Endothelial cell of umbilical vein (primary cell): ENCODE measurements at places on chromosomes 7 and 10. TPM values are rescaled to one million over a fixed set of nuclear protein-coding genes. Genes with fewer than 3 reads are reported as not detected.

DNA sequence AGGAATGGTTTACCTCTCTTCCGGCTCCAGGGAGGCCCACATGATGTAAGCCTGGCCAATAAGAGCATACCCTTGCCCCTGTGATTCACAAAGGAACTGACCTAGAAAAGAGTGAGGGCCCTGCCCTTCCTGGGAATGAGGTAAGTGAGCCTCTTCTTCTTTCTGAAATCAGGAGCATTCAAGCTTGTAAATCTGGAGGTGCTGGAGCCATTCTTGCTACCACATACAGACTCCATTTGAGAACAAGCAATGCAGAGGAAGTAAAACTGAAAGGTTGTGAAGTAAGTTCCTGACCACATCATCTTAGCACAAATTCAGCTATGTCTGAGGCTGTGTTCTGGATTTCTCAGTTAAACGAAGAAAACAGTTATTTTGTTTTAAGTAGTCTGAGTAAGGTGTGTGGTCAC, 132.2 kb downstream of the CD36 start:
- no peak for DNase-seq

SLC26A5 gene
- not detected in 2 replicates for total RNA-seq

- no peak for DNase-seq
Observed at GRCh38 chr7:139495580-139496125, 12.2 kb upstream of the KLRG2 start.

ACTR3C gene
- 0.69 TPM in 1 of 2 replicates, not detected in the other for total RNA-seq

EIF5AL1 gene
- 0.28 and 0.29 TPM in 2 replicates for total RNA-seq
